ENCODE measurements at places on chromosomes 3 and 15.

GRCh38 chr3:52126036-52126435 lies 28.2 kb downstream of the POC1A start:
- no peak for DNase-seq

GRCh38 chr3:57826952-57827723 lies 71.0 kb downstream of the SLMAP start:
- DNase-seq, result no peak

GRCh38 chr3:102141928-102142239 lies 292.6 kb downstream of the NFKBIZ start:
- DNase-seq, result no peak

- DNase-seq, result no peak
Observed at GRCh38 chr15:33093222-33093621, 101.3 kb downstream of the FMN1 start.

DNA sequence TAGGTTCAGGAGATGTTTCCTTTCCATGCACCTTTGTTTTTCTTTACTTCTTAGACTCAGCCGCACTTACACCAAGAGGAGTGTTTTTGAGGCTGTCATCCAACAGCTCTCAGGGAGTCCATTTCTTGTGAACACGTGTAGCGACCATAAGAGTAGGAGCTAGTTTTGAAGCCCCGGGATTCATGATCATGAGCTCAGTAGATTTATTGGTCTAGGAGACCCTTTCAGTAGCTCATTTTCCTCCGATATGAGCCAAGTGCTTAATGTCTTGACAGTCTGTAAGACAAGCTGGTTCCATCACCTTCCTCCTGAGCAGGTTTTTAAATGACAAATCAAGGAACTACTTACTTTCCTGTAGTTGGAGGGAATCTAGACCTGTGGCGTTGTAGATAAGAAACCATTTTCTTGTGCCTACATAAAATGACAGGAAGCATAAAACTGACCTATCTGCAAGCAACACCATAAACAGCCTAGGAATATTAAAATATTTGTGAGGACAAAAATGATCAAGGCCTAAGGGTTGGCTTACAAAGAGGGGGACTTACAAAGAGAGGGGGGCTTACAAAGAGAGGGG lies 172.6 kb upstream of the BHLHE40 start:
- DNase-seq, result no peak

GRCh38 chr3:58009026-58009748 lies 965 bp downstream of the FLNB start:
- no peak for DNase-seq

DNA sequence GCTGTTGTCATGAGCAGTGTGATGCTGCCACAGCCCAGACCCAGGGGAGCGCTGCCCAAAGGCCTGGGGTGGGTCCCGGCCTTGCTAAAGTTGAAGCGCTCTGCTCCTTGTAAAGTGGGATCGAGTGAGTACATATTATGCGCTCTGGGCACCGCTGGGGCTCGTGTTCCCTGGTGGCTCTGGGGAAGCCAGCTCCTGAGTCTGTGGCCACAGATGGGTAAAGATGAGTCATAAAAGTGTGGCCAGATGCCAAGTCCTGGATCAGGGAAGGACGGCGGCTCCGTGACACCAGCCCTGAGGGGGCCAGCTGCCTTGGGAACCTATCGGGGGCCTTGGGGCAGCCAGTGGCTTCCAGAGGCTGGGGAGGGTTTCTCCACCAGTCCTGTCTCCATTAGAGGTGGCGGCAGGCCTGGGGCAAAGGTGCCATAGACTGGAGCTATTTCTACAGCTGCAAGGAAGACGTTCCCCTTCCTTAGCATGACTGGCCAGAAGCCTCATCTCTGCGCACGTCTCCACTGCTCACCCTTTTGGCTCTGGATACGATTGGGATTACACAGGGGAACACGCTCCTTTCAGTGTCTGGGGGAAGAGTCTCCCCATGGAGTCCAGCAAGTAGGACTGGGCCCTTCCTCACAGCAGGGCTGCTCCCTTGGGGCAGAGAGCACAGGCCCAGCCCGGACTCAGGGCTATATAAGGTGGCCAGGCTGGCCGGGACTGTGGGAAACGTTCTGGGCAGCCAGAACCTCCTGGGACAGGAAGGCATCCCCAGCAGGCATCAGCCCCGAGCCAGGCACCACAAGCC lies 1.2 kb upstream of the ITIH4 start:
- DNase-seq, result no peak

DNA sequence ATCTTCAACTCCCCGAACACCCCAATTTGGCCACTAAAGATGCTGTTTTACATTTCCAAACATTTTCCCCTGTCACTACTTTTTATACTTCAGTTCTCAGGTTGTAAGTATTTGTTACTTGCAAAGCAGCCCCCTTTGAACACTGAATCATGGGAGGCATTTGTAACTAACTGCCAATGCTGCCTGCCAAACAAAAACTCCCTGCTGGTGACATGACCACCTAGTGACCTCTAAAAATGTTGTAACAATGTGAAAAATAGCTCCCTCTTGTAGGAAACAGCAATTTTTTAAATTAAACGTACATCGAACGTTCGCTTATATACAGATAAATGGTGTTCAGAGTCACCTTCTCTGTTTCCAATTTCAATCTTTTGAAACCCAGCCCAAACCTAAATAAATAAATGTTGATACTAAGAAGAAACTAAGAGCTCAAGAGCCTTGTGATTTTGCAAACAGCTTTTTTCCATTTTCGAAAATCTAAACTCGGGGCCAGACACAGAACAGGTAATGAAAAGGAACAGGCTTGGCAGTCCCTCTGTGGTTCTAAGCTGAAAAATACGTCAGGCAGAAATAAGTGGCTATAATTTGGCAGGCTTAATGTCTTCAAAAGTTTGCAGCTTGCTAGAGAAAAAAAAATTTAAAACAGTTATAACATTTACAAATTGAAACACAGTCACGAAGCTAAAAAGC lies 268.6 kb upstream of the WNT5A start:
- DNase-seq, result no peak

- DNase-seq, result no peak
Observed at GRCh38 chr3:70071138-70071537, 71.6 kb downstream of the SAMMSON start.

- DNase-seq, result peak; percentile 13
Observed at GRCh38 chr3:176872771-176873209, 324.5 kb downstream of the TBL1XR1 start.

DNA sequence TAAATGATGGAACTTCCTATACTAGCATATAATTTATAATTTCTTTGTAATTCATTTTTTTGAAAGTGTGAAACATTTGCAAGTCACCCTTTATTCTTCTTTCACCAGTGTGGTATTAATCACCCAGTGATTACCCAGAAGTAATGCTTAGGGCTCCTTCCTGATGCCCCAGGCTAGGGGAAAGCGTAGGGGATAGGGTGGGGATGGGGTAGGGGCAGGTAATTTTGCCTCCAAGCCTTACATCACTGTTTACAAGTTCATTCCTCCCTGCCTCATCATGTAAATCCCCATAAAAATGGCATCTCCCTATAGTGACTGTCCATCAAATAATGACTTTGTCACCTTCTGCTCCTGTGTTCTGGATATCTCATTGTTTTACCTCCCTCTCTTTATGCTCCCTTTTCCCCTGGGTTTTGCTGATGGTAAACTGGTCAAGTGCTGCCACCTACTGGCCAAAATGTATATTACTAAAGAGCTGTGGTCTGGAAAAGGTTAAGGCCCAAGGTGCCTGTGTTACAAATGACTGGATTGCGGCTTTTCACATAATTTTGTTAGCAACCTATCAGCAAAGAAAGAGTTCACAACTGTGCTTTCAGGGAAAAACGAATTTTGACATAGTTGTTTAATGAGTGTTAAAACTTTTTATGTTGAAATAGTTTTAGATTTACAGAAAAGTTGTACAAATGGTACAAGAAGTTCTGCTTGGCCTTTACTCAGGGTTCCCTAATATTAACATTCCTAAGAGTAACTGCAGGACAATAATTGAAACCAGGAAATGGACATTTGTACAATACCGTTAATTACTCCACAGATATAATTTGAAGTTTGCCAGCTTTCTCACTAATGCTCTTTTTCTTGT lies 54.7 kb downstream of the ONECUT1 start:
- DNase-seq, result no peak
